ENCODE measurements at places on chromosomes 1 and 21.

DNA sequence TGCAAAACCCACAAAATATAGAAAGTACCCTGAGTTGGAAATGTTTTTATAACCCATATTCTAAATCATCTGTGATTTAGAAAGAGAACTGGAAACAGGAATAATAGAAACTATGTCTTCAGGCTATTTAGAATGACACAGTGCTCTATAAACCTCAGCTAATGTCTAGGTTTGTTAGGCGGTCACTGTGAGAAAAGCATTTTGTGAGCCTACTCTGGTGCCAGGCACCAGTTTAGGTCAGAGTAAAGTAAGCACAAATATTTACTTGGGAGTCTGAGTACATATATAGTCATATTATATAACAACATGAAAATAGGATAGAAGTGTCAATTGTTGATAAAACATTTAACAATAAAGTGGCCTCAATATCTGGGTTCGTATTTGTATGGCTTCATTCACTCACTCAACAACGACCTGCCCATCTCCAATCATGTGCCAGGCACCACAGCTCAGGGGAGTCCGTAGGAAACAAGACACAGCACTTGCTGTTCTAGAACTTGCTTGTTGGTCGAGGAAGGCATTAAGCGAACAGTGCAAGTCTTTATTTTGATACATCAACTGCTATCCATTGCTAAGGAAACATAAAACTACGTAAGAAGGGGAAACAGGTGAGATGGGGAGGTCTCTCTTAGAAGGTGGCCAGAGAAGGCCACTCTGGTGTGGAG is 37.2 kb downstream of the GNB1 start:
- DNase-seq = no peak

GRCh38 chr1:41432481-41433280 is 51.8 kb downstream of the EDN2 start:
- DNase-seq = peak; percentile 7

- DNase-seq = no peak
Observed at GRCh38 chr1:92934395-92935378, 26.6 kb downstream of the DIPK1A start.

GRCh38 chr1:32963746-32964460 is 706 bp downstream of the RNF19B start:
- no peak for DNase-seq

GRCh38 chr21:30332681-30333080 is 4.8 kb downstream of the KRTAP27-1 start:
- no peak for DNase-seq

- DNase-seq = no peak
Observed at GRCh38 chr1:199054694-199055093, 415.9 kb downstream of the PTPRC start.

Data from esophagus squamous epithelium (tissue), 5 donors.